Endothelial cell (in vitro differentiated cells): ENCODE measurements at places on chromosomes 1 and 21. TPM values are rescaled to one million over a fixed set of nuclear protein-coding genes. Genes with fewer than 3 reads are reported as not detected.

DNA sequence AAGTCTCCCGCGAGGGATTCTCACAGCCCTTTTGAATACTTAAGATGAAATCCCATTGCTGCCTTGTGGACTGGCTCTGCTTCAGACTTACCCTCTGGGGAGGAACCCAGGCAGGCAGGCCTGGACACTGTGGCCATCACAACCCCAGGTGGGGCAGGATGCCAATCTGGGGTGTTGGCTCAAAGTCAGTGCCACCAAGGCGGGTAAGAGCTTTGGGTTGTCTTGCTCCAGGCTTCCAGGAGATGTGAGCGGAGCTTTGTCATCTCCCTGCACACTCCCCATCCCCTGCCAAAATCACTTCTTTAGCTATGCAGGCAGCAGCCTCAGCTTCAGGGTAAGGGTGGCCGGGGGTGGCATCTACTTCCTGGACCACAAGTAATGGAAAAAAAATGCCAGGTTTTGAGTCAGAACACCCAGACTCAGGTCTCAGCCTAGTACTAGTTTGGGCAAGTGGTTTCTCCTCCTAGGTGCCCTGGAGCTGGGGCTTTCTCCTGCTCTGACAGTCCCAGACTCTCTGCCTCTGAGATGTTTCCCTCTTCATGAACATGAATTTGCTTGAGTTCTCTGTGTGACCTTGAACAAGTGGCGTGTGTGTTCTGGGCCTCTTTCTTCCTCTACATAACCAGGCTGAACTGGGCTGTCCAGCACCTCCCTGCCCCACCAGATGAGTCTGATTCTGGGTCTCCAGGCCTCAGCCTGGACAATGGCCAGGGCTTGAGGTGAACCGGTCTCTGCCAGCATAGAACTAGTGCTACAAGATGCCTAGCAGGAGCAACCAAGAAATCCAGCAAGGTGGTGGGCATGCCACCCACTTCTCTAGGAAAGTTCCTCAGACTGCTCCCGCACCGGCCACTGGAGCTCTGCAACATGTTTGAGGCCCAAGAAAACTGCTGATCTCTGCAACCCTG, 65.4 kb downstream of the VWA5B1 start:
- no peaks in the 10 kb centered on the region for H3K36me3 ChIP-seq
- H3K27ac ChIP-seq = no peak overlapping the region
- DNase-seq = no peak
- H3K4me1 ChIP-seq = no peaks in the 10 kb centered on the region

DNA sequence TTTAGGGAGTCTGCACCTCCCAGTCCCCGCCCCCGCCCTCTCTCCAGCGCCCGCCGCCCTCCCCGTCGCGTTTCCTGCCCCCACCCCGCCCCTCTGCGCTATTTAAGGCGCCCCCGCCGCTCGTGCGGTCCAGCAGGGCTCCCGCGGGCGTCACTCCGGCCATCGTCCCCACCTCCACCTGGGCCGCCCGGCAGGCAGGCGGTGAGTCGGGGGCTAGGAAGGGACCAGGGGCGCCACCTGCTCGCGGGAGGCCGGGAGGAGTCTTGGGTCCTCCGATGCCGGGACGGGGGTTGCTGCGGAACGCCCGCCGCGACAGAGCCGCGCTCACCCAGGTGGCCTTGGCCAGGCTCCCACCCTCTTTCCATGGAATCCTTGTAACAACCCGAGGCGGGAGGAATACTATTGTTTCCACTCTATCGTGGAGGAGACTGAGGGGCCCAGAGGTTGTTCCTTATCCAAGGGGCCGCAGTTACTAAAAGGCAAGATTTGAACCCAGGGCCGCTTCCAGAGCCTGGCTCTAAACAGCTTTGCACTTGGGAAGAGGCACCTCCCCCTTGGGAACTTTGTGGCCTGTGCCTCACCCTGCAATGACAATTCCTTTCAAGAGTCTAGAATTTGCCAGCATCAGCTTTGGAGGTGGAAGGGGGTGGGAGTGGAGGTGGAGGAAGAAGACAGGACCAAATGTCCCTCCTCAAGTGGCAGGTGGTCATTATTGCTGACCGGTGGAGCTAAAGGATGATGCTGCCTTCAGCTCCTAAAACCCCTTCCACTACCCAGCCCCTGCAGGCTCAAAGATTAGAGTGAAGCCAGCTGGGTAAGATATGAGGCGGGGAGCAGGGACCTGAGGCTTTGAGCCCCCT, at the start of gene GJA4:
Gene GJA4, plus strand, starts transcription at position 132 of the 860 bp plus-strand sequence. CDS start 1,215 bp downstream, outside the sequence.
- peak within 1 kb of the TSS; percentile 92 for H3K4me3 ChIP-seq
- peak; percentile 26 for DNase-seq
- peaks cover 49% of the 10 kb centered on the region for H3K36me3 ChIP-seq

DNA sequence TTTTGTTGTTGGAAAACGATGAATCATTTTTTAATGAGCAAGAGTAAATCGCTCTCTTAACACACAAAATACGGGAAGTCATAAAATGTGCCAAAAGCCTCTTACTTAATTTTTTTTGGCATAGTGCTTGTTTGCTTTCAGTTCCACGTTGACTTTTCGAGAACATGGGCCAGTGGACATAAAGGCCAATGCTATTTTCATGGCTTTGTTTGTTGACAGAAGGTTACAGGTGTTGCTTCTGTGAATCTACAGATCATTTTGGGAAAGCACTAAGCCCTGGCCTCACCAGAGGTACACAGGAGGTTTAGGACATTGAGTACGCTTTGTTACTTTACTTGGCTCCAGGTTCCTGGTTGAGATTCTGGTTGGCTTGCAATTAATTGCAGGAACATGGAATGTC, 199.4 kb upstream of the HMCN1 start:
- H3K4me1 ChIP-seq = peaks cover 14% of the 10 kb centered on the region
- H3K27me3 ChIP-seq = no peaks in the 10 kb centered on the region
- no peaks in the 10 kb centered on the region for H3K36me3 ChIP-seq
- no peak for DNase-seq

CFHR4 gene
- 0.87 TPM for total RNA-seq

SPOCD1 gene
- total RNA-seq = 1.5 TPM

PADI2 gene
- total RNA-seq = 0.28 TPM

LINGO4 gene
- total RNA-seq = 0.13 TPM
